Frontal cortex (tissue), 4 donors: ENCODE measurements at places on chromosomes 7 and 10. TPM values are rescaled to one million over a fixed set of nuclear protein-coding genes. Genes with fewer than 3 reads are reported as not detected.

The ADAM8 gene
- total RNA-seq: 1.2 TPM

The MYH16 gene
- not detected for total RNA-seq

The MMD2 gene
- total RNA-seq: 2.4 TPM

The HOXA13 gene
- total RNA-seq: not detected

The AMPH gene
- 31.0 TPM for total RNA-seq

The H2AZ2 gene
- 227 TPM for total RNA-seq

The ZNRF2 gene
- 57.1 TPM for total RNA-seq

The CXCL12 gene
- 13.9 TPM for total RNA-seq

The AP5Z1 gene
- total RNA-seq: 14.7 TPM

The FAM131B gene
- 73.8 TPM for total RNA-seq

The DEPP1 gene
- 4.1 TPM for total RNA-seq

The PON1 gene
- total RNA-seq: not detected

The KNDC1 gene
- total RNA-seq: 8.2 TPM

The PRKAR2B gene
- total RNA-seq: 282 TPM

The KCNIP2 gene
- total RNA-seq: 12.6 TPM

The PILRB gene
- 9.0 TPM for total RNA-seq

The NHLRC2 gene
- 20.4 TPM for total RNA-seq

The CPEB3 gene
- total RNA-seq: 21.2 TPM

The ADCK2 gene
- total RNA-seq: 48.9 TPM

The KIF11 gene
- 5.3 TPM for total RNA-seq

The ARHGEF35 gene
- total RNA-seq: 0.82 TPM

The STMP1 gene
- total RNA-seq: 19.2 TPM

The ICA1 gene
- total RNA-seq: 42.4 TPM

The NPY4R gene
- total RNA-seq: not detected

The AKR1C4 gene
- not detected for total RNA-seq

The MYOZ1 gene
- 0.41 TPM for total RNA-seq

The AZGP1 gene
- not detected for total RNA-seq

The NKX6-2 gene
- total RNA-seq: 0.41 TPM

The CUL1 gene
- 62.8 TPM for total RNA-seq

The MASTL gene
- 14.3 TPM for total RNA-seq

The CPA2 gene
- not detected for total RNA-seq

The NOBOX gene
- total RNA-seq: not detected

The EVX1 gene
- not detected for total RNA-seq

The FAM25A gene
- total RNA-seq: not detected

The TBXAS1 gene
- total RNA-seq: 2.9 TPM

The SPDYE16 gene
- total RNA-seq: 0.41 TPM

The WEE2 gene
- under 0.01 TPM for total RNA-seq

The CPA1 gene
- total RNA-seq: not detected
